ENCODE measurements at places on chromosomes 16 and 17.

GRCh38 chr17:67403483-67403882 is 26.4 kb downstream of the PITPNC1 start:
- DNase-seq = no peak

- DNase-seq = no peak
Measured at GRCh38 chr17:62105357-62105756, 40.3 kb upstream of the MED13 start.

- DNase-seq = no peak
Measured at GRCh38 chr16:23929856-23930255, 94.1 kb downstream of the PRKCB start.

DNA sequence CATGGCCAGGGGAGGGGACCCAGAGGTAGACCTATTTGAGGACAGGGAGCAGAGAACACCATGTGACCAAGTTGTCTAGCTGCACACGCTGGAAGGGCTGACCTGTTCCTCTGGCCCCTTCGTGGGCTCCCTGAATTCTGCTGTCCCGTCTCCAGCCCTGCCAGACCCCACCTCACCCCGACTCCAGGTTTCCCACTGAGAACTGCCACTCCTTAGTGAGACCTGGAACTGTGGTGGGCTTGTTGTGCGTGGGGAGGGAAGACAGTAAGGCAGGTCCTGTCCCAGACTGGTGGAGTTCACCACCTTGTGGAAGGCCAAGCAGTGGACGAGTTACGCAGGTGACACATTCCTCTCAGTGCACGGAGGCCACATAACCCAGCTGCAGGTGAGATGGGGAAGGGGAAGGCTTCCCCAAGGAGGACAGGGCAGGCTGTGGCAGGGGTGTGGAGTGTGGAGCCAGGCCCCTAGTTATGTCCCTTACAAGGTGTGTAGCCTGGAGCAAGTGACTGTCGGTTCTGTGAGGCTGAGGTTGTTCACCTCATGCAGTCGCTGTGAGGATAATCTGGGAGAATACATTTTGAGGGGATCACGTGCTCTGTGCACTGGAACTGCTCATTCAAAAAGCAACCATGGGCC is 54.7 kb downstream of the USP22 start:
- DNase-seq = no peak

DNA sequence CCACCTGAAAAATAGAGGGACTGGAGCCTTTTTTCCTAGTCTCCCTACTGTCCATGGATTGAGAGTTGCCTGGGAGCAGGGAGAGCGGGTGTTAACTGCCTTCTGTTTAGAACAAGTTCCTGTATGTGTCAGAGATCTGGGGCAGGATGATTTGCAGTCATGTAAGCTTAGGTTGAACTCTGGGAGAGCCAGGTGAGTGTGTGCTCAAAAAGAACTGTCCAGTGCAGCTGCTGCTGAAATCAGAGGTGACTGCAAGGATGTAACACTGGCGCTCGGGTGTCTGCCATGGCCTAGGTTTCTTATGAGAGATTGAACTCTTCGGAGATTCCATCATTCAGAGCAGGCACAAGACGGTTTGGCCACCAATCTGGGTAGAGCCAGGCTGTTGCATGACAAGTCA is 432.5 kb downstream of the CDH13 start:
- DNase-seq = no peak

GRCh38 chr17:6554871-6555330 is 1.5 kb downstream of the PITPNM3 start:
- DNase-seq = no peak

- no peak for DNase-seq
Measured at GRCh38 chr17:29825604-29826003, 104.4 kb downstream of the SSH2 start.

DNA sequence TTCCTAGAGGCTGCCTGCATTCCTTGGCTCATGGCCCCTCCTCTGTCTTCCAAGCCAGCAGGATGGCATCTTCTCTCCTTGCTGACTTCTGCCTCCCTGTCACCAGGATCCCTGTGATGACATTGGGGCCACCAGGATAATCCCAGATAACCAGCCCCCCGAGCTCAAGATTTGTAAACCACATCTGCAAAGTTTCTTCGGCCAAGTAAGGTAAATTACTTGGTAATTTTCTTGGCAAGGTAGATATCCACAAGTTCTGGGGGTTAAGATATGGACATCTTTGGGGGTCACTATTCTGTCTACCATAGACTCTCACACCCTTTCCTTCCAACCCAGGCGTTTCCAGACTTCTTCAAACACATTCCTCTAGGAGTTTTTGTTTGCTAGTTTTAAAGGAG is 42.6 kb upstream of the ZCCHC14 start:
- DNase-seq = no peak

DNA sequence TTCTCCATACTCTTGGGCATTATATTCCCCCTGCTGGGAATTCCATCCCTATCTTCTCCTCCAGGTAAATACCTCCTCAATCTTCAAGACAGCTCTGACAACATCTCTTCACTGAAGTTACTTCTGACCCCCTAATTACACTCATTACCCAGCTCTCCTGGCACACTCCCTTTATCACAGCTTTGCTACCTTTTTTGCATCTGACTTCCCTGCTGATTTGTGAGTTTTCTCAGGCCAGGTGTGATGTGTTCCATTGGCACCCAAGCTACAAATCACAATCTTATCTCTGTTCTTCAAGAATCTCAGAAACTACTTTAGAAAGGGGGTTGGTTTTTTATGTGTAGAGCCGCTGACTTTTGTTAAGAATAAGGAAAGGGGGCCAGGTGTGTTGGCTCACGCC is 14.0 kb downstream of the CLEC19A start:
- no peak for DNase-seq

GRCh38 chr16:65618333-65618732 is 496.5 kb upstream of the CDH11 start:
- no peak for DNase-seq

DNA sequence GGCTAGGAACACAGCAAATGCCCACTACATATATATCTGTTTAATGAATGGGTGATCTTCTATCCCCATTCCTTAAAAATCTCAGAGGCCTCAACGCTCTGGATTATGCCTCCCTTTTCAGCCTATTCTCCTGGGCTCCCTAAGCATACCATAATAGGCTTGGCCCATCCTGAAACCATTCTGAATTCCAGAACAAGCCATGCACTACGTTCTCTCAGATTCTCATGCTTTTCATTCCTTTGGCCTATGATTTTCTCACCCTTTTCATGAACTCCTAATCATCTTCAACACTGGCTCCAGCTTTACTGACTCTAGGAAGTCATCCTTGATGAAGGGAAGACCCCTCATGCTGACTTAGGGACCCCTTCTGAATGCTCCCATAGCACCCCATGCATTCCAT is 71.1 kb downstream of the RPGRIP1L start:
- no peak for DNase-seq

- no peak for DNase-seq
Measured at GRCh38 chr17:2954898-2955445, 108.4 kb downstream of the OR1D5 start.

DNA sequence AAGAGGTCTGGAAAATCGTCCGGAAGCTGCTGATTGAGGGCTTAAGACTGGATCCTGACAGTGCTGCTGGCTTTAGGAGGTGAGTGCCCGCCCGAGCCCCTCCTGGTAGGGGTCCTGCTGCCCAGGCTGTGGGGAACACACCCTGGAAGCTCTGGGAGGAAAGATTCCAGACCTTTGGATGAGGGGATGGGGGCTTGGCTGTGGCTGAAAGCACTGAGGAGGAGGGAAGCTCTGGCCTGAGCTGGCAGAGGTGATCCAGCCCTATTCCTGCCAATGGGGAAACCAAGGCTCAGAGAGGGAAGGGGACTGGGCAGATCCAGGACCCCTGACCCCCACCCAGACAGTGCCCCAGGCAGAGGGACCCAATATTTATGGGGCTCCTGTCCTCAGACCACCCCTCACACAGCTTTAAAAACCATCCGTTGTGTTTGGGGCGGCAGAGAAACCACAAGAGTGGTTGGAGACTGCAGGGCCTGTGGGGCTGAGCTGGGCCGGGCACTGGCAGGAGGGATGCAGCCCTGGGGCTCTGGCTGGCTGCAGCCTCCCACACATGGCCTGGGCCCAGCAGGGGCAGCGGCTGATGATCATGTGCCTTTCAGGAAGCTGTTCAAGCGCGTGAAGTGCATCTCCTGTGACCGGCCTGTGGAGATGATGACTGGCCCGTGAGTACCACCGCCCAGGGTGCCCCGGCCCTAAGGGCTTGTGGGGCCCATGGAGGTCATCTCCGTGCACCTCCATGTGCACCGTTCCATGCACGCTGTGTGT is 22.8 kb downstream of the UBALD1 start:
- DNase-seq = no peak

DNA sequence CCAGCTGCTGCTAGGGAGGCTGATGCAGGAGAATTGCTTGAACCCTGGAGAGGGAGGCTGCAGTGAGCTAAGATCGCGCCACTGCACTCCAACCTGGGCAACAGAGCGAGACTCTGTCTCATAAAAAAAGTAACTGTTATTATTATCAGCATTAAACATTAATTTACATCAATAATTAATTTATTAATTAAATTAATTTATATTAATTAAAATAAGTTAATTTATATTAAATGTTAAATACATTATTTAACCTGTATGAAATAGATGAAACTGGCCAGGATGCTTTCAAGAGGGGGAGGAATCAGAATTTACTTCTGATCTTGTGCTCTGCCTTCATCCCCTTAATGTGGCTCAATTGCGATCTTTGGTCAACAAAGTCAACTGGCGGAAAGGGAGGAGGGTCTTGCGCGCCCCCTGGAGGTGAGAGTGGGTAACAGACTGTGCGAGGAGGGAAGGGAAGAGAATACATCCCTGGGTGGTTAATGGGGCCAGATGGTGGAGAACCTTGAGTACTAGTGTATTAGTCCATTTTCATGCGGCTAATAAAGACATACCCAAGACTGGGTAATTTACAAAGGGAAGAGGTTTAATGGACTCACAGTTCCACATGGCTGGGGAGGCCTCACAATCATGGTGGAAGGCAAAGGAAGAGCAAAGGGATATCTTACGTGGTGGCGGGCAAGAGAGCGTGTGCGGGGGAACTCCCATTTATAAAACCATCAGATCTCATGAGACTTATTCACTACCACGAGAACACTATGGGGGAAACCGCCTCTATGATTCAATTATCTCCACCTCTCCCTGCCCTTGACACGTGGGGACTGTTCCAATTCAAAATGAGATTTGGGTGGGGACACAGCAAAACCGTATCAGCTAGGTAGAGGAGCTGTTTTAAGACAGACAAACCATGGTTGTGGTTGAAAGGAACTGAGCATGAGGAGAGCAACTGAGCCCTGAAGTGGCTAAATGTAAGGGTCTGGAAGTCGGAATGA is 15.7 kb upstream of the CPPED1 start:
- peak; percentile 21 for DNase-seq

- no peak for DNase-seq
Measured at GRCh38 chr17:251531-251930, 70.1 kb upstream of the DOC2B start.

DNA sequence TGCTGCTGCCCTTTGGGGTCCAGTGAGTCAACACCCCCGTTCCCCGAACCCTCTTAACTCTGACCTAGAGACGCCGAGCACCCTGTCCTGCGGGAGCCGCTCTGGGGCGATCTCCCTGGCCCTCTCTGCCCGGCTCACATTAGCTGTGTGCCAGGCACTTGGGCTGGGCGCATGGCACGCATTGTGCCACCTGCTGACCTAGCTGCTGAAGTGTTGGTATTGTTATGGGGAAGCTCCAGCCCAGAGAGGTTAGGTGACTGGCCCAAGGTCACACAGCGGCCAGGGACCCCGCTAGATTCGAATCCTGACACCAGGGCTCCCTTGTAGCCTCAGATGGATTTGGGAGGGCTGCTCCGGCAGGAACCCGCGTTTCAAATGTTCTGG is 1.1 kb downstream of the HSD17B1 start:
- DNase-seq = no peak

GRCh38 chr16:90046971-90047713 is 27.9 kb upstream of the DBNDD1 start:
- DNase-seq = no peak

GRCh38 chr17:56185491-56186221 is 32.4 kb downstream of the ANKFN1 start:
- DNase-seq = no peak

GRCh38 chr17:7560172-7561027 is 1.3 kb upstream of the SENP3 start:
- peak; percentile 12 for DNase-seq

GRCh38 chr17:46009681-46010596 is 10.9 kb downstream of the STH start:
- no peak for DNase-seq

DNA sequence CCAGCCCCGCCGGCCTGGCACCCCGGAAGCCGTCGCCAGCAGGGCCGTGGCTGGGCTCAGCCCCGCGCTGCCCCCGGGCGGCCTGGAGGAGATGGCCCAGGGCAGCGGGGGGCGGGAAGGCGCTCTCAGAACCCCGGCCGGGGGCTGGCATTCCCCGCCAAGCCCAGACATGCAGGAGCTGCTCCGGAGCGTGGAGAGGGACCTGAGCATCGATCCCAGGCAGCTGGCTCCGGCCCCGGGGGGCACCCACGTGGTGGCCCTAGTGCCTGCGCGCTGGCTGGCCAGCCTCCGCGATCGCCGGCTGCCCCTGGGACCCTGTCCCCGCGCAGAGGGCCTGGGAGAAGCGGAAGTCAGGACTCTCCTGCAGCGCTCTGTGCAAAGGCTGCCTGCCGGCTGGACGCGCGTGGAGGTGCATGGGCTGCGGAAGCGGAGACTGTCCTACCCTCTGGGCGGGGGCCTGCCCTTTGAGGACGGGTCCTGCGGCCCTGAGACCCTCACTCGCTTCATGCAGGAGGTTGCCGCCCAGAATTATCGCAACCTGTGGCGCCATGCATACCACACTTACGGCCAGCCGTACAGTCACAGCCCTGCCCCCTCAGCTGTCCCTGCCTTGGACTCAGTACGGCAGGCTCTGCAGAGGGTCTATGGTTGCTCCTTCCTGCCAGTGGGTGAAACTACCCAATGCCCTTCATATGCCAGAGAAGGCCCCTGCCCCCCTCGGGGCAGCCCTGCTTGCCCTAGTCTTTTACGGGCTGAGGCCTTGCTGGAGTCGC is 551 bp downstream of the WDR81 start:
- no peak for DNase-seq

DNA sequence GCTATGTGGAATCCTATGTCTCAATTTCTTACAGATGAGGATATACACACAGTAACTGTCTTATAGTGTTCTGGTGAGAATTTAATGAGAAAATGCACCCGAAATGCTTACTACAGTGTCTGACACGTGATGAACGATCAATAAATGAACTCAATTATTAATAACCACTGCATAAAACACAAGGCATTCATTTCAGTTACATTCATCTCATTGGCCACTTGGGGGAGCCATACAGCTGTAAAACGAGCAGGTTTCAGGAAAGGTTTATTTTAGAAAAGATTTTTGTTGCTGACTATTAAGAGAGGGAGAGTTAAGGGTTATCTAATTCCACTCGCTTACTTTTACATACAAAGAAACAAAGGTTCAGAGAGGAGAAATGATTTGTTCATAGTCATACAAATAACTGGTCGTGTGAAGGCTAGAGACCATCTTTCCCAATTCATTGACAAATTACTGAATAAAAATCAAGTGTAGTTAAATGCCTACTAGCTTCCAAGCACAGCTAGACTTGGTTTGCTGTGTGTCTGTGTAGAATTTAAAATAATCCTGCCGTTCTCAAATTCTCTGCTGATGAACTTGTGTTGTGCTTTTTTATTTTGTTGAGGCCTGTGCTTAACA is 160.1 kb downstream of the MAP2K4 start:
- peak; percentile 30 for DNase-seq

All from NCI-H1694 (cell line).